ENCODE measurements at places on chromosomes 12 and 14.

DNA sequence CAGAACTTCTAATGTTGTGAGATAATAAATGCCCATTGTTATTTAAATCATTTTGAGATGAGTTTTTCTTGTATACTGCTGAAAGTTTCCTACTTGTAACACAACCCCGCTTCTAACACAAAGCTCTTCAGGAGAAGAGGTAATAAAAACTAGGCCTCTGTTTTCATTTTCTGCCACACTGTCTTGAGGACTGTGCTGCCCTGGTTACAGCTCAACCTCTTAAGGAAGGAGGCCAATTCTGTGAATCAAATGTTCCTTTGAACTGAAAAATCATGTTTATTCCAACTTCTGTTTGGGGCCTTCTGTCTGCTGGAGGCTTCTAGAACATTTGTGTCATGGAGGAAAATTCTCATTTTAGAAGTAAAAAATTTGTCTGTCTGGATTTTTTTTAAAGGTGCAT lies 100.3 kb downstream of the LRIG3 start:
- DNase-seq: no peak

DNA sequence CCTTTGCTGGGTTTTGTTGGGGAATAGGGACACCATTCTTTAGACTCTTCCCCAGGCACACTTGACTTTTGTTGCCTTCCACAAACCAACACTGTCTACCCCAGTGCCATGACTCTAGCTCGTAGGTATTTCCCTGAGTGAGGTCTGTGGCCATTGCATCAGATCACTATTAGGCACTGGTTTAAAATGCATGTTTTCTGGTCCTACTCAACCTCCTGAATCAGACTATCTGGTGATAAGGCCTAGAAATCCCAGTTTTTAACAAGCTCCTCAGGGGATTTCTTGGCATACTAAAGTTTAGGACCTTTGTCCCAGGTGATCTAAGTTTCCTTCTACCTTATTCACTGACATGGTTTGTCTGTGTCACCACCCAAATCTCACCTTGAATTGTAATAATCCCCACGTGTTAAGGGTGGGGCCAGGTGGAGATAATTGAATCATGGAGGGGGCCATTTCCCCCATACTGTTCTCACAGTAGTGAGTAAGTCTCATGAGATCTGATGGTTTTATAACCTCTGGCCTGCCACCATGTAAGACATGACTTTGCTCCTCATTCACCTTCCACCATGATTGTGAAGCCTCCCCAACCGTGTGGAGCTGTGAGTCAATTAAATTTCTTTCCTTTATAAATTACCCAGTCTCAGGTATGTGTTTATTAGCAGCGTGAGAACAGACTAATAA lies 87.8 kb upstream of the PSMC1 start:
- DNase-seq: no peak

GRCh38 chr14:35366521-35366976 lies 38.0 kb downstream of the NFKBIA start:
- no peak for DNase-seq

- DNase-seq: no peak
Measured at GRCh38 chr12:14481201-14481600, 86.5 kb downstream of the PLBD1 start.

DNA sequence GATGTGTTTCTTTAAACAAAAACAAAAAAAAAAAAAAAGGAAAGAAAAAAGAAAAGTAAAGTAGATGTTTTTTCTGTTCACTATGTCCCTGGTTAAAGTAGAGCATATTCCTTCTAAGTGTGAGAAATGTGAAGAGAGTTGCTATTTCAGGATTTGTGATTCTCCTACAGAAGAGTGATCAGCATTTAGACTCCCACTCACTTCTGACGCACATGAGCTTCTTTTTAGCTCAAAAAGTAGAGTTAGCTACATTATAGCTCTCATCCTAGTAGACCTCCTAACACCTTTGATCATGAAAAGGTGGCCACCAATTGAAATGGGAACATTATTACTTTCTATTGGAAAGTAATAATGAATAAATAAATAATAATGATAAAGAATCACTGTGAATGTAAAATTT lies 368.2 kb downstream of the NAV3 start:
- no peak for DNase-seq

- DNase-seq: no peak
Measured at GRCh38 chr12:15256761-15257160, 35.5 kb upstream of the RERG start.

GRCh38 chr12:124317400-124317799 lies 22.5 kb downstream of the RFLNA start:
- no peak for DNase-seq

GRCh38 chr12:3753544-3754284 lies 805 bp upstream of the CRACR2A start:
- peak; percentile 46 for DNase-seq

DNA sequence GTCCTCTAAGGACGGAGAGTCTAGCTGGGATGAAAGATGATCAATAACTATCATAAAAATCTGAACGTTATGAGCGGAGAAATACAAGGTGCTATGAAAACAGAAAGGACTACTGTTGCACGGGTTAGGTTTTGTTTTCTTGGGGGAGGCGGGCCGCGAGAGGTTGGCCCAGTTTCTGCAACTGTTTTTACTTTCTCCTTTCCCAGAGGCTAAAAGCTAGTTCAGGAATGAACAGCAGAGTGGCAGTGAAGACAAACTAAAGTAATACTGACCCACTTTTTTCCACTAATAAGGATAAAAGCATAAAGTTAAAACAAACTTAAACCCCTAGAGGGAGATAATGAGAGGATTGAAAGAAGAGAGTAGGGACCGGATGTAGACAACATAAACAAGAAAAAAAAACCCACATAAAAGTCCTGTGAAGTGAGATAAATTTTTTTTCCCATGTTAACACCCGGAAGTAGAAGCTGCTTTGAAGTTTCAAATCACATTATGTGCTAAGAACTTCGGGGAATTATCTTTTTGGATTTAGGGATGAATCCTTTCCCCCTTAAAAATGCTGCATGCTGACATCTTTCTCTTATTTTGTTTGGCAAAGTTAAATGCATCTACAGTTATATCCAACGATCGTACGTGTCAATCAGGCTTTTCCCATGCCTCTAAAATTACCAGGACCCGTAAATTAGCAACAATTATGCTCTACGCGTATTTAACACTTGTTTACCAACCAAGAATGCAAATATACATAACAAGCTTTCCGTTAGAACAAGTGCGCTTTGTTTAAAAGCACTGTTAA lies 1.0 kb upstream of the CDK17 start:
- peak; percentile 46 for DNase-seq

GRCh38 chr12:99431203-99431602 lies 216.3 kb upstream of the GARIN6 start:
- no peak for DNase-seq

DNA sequence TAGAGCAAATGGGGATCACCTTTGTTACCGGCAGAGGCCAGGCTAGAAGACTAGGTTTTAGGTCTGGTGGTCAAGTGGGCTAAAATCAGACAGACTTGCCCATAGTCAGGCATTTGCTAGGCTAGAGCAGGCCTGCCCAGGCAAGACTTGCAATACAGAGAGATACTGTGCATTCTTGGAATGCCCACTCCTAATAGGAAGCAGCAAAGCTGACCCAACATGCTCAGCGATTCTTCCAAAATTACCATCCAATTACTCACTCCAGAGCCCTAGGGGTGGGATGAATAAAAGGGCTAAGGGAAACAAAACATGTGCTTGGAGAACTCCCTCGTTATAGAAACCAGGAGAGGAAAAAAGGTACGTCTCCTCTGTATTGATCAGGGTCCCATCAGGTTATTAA lies 187.8 kb upstream of the AMIGO2 start:
- no peak for DNase-seq

GRCh38 chr12:52182898-52183543 lies 8.8 kb downstream of the KRT80 start:
- no peak for DNase-seq

- no peak for DNase-seq
Measured at GRCh38 chr14:99133636-99134515, 138.1 kb downstream of the BCL11B start.

DNA sequence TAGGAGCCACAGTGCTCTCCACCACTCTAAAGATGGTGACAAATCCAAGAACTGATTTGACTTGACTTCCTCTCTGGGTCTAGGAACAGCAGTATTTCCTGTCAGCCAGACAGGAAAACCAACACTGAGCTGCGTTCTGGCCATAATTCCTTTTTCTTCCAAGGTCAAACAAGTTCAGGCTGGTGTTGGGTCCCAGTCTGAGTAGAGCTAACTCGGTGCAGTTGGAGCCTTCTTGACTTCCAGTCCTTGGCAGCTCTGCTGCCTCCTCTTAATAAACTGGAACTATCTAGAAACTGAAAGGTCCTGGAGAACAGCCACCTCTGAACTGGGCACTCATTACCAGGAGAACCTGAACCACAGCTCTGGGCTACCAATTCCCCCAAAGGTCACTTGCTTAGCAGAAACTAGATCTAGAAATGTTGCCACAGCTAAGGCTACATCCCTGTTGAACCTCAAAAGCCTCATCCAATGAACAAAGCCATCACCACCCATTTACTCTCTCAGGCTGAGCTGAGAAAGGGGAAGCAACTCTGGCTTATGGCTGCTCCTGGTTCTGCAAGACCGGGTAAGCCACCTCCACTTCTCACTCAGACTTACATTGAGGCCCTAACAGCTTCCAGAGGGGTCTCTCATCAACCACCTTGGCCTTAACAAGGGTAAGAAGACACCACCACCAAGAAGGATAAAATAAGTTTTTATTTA lies 27.7 kb downstream of the MAX start:
- no peak for DNase-seq

DNA sequence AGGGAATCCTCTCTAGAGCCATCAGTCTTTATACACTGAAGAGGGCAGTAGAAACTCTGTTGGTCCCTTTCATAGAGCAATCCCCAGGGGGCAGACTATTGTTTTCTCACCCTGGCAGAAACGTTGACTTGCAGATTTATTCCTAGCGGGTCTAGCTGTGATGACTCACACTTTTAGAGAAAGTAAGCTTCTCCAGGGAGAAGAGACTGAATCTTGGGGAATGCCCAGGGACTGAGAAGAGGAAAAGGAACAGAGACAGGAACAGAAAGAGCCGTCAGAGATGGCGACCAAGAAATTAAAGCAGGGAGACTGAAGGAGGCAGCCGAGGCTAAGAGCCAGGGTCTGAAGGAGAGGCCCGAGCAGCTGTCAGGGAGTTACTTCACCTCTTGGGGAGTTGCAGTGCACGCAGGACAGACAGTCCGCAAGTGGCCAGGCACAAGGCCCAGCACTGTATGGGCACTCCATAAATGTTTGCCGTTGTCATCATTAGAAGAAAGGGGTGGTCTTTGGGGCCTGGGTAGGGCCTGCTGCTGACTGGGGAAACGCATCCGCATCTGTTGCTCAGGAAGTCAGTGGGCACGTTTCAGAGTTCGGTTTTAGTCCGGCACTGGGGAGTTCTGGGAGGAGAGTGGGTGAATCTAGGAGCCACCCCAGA lies 13.0 kb downstream of the PLEKHG6 start:
- DNase-seq: peak; percentile 10

GRCh38 chr12:109591041-109591440 lies 17.4 kb downstream of the MVK start:
- DNase-seq: no peak

DNA sequence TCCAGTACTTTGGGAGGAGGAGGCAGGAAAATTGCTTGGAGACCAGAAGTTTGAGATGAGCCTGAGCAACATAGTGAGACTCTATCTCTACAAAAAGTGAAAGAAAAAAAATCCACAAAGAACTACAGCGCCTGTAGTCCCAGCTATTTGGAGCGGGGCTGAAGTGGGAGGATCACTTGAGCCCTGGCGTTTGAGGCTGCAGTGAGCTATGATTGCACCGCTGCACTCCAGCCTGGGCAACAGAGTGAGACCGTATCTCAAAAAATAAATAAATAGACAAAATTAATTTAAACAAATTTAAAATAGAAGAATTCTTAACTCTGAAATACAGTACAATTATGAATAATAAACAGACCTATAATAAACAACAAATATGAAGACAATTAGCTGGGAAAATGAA lies 40.9 kb downstream of the ATL1 start:
- DNase-seq: no peak

- no peak for DNase-seq
Measured at GRCh38 chr14:71190770-71191374, 283.6 kb downstream of the PCNX1 start.

GRCh38 chr14:67516676-67517075 lies 16.4 kb upstream of the PLEKHH1 start:
- DNase-seq: no peak

GRCh38 chr12:19223018-19223417 lies 93.5 kb downstream of the PLEKHA5 start:
- DNase-seq: peak; percentile 70

DNA sequence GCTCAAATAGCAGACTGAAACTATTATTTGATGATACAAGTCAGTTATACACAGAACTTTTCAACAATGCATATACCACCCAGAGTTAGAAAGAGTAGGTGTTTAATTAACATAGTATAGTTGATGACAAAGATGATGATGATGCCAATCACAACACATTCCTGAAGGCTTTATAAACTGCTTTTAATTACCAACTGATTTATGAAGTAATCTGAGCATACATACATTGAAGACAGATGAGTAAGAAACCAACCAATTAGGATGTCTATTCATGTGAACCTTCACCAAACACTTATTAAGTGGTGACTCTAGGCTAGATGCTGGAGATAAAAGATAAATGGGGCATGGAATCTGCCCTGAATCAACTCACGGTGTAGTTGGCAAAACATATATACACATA lies 600.9 kb upstream of the FLRT2 start:
- no peak for DNase-seq

- DNase-seq: no peak
Measured at GRCh38 chr12:65184858-65185229, 15.5 kb downstream of the LEMD3 start.

- peak; percentile 43 for DNase-seq
Measured at GRCh38 chr12:76084863-76085519, 506 bp upstream of the NAP1L1 start.

GRCh38 chr12:5467931-5468330 lies 36.0 kb downstream of the NTF3 start:
- no peak for DNase-seq

DNA sequence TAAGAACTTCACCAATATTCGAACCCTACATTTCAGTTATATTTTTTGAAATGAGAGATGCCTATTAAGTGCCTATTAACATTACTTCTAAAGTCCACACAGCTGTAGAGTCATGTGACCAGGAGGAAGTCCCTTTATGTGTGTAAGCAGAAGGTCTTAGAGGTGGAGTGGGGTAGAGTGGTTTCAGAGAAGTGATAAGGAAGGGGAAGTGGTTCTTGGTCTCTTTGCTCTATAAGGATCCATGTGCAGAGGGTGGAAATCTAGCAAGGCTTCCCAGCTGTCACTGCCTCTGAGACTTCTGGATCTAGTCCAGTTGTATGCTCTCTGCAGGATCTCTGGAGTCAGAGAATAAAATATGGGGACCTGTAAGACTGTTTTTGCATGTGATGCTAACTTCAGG lies 673.9 kb downstream of the FLRT2 start:
- no peak for DNase-seq

DNA sequence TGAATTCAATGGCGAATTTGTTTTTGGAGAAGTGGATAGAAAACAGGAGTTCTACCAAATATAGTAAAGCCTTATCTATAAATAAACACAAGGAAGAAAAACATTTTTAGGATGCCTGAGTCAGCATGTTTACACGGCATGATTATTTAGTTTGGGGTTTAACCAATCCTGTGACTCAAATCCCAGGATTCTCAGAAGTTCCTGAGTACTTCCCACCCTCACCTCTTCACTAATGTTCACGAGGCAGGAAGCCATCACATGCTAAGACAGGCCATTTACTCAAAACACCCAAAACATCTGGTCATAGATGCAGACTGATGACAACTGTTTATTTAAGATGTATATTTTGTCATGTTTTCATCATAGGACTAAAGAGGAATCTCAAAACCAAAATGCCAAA lies 3.4 kb upstream of the GLRX5 start:
- no peak for DNase-seq

GRCh38 chr12:30794591-30795409 lies 40.0 kb upstream of the CAPRIN2 start:
- DNase-seq: no peak

GRCh38 chr12:120365675-120366340 lies 3.2 kb downstream of the MSI1 start:
- no peak for DNase-seq
